ENCODE measurements at places on chromosomes 4 and X. TPM values are rescaled to one million over a fixed set of nuclear protein-coding genes. Genes with fewer than 3 reads are reported as not detected.

GRCh38 chrX:55130481-55130880 lies 41.7 kb downstream of the PAGE2 start:
- peaks cover 19% of the 10 kb centered on the region for H3K27me3 ChIP-seq
- no peak overlapping the region for H3K27ac ChIP-seq
- H3K4me3 ChIP-seq, result no peak overlapping the region

DNA sequence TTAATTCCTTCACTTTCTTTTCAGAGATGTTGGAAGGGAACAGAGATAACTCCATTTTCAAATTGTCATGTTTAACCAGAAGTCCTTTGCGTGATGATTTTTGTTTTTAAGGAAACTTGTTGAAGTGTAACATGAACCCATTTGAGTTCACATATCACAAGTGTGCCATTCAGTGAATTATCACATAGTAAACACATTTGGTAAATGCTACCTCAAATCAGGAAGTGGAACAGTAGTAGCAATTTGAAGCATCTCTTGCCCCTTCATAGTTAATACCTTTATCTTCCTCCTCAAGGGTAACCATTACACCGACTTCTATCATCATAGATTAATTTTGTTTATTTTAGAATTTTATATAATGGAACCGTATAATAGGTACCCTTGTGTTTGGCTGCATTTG lies 35.8 kb downstream of the KDM6A start:
- no peaks in the 10 kb centered on the region for H3K27me3 ChIP-seq
- no peaks in the 10 kb centered on the region for H3K36me3 ChIP-seq
- H3K4me3 ChIP-seq, result no peak overlapping the region

DNA sequence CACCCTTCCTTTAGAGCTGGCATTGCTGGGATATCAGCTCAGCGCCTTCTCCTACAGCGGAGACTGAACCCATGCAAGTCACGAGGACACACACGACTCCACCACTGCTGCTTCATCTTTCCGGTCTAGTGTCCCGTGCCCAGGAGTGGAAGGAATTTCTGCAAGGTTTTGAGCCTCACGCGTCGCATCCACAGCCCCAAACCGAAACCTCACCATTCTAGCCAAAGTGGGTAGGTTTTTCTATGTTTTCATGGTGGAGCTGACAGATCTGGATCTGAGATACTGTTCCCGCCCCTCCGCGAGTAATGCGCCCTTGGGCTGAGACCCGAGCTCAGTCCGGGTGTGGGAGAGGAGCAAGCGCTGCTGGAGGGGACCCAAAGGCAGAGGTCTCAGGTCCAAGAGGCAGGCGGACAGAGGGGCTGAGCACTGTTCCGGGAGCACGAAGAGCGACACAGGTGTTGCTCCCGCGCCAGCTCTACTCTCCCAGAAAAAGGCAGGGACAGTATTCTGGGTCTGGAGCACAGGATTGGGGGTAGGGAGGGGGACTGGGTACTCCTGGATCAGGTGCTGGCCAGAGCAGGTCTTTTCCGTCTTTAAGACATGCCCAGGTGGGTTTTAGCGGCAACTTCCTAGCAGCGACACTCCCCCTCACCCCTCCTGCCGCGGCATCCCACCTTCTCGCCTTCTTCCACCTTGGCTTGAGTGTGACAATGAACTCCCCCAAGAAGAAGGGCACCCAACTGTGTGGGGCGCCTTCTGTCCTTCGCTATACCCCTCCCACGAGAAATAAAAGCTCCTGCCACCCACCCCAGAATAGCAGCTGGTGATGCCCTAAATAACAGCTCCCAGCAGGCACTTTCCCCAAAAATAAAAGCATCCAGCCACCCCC lies 1.8 kb downstream of the EPHA5 start:
- peak; percentile 90 for DNase-seq
- H3K4me3 ChIP-seq, result peak overlapping the region; percentile 83
- peaks cover 22% of the 10 kb centered on the region for H3K4me1 ChIP-seq
- peaks cover 20% of the 10 kb centered on the region for H3K27me3 ChIP-seq

- no peak overlapping the region for H3K4me3 ChIP-seq
- no peaks in the 10 kb centered on the region for H3K36me3 ChIP-seq
- H3K27me3 ChIP-seq, result no peaks in the 10 kb centered on the region
- DNase-seq, result no peak
- peaks cover 4% of the 10 kb centered on the region for H3K4me1 ChIP-seq
These were observed 44.1 kb upstream of the CLDN24 start for GRCh38 chr4:183366206-183366835.

DNA sequence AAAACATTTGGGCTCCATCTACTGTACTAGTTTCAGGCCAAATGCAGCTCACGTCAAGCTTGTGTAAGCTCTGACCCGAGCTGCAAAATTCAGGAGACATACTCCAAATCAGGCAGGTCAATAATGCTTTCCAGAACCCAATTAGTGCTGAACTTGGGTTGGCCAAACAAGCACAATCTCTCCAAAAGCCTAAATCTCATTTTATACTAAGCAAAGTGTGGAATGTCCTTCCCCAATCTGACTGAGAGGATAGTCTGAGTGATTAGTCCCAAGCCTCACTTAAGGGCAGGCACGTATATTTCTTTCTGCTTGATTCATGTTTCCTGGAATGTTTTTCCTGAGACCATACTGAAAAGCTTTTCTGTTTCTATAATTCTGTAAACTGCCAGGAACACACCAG lies 79.9 kb downstream of the NKX6-1 start:
- no peak overlapping the region for H3K4me3 ChIP-seq
- H3K27ac ChIP-seq, result no peak overlapping the region
- no peaks in the 10 kb centered on the region for H3K36me3 ChIP-seq
- DNase-seq, result no peak
- no peaks in the 10 kb centered on the region for H3K4me1 ChIP-seq

- no peak overlapping the region for H3K4me3 ChIP-seq
- DNase-seq, result peak; percentile 88
- H3K27ac ChIP-seq, result no peak overlapping the region
- H3K36me3 ChIP-seq, result no peaks in the 10 kb centered on the region
These were observed 43.6 kb downstream of the TSC22D3 start for GRCh38 chrX:107731831-107732502.

DNA sequence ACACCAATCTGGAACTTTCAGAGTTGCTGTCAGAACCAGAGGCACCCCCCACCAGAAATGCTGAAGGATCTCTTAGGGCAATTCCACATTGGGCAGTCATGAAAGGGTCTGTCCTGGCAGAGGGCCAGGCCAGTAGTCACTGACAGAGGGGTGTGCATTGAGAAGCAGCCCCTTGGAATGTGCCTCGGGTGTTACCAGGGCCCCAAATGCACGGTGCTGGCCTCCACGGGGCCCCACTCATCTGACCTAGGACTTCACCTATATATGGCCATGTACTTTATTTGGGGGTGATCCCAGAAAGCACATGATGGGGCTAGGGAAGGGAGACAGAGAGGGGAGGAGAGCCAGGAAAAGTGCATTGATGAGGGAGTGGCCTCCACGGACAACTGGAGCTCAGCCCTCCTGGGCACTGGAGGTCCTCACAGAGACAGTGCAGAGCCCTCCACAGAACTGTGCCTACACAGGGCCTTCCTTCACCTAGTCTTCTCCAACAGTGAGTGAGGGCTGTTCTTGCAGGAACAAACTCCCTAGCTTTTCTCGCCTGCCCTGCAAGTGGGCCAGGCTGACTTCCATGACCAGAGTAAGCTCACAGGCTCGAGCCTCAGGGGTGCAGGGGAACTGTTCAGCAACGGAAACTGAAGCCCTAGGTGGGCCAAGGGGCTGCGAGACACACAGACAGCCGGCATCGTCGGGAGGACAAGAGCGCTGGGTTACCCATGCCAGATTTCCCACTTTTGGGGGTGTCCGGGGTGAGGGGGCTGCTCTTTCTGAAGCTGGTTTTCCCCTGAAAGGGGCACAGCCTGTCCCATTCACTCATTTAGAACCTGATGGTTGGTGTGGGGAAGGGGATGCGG lies 136.2 kb downstream of the HMX1 start:
- H3K27me3 ChIP-seq, result no peaks in the 10 kb centered on the region
- no peaks in the 10 kb centered on the region for H3K4me1 ChIP-seq
- no peaks in the 10 kb centered on the region for H3K36me3 ChIP-seq
- DNase-seq, result peak; percentile 71
- H3K4me3 ChIP-seq, result no peak overlapping the region

DNA sequence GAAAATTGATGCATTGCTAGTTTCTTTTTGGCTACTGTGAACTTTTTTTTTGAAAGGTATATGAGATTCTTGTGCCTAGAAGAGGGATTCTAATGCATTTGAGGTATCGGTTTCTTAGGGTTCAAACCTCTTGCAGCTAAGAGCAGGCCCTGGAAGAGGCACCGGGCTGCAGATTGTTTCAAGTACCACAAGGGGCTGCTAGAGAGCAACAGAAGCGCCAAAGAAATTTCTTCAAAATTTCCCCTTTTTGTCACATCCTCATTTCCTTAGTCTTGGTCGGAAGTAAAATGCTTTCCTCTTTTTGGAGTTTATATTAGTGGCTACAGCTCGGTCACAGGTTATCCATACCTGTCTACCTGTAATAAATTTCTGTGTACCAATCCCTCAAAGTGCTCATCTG lies 89.8 kb downstream of the PDGFRA start:
- H3K36me3 ChIP-seq, result no peaks in the 10 kb centered on the region
- H3K27ac ChIP-seq, result no peak overlapping the region
- no peak overlapping the region for H3K4me3 ChIP-seq
- H3K27me3 ChIP-seq, result no peaks in the 10 kb centered on the region
- DNase-seq, result no peak

- H3K27ac ChIP-seq, result no peak overlapping the region
- H3K27me3 ChIP-seq, result no peaks in the 10 kb centered on the region
- H3K4me3 ChIP-seq, result no peak overlapping the region
- no peak for DNase-seq
These were observed 74.8 kb upstream of the PASD1 start for GRCh38 chrX:151488677-151489076.

DNA sequence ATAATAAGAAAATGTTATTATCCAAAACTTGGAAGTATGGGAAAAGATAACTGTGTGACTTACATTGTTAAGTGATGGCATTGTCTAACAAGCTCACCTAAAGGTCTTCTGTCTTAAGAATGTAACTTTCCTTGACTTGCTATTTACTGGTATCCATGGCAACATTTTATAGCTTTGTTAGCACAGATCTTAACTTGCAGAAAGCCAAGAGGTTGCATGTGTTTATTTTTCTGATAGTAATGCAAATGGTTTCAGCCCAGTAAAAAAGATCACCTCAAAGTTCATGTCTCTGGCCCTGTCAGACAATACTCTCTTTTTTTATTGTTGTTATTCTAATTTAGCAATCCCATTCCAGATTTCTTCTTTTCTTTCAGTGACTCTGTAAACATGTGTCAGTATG lies 425.3 kb downstream of the SPRY1 start:
- H3K27ac ChIP-seq, result no peak overlapping the region
- no peaks in the 10 kb centered on the region for H3K27me3 ChIP-seq
- peaks cover 29% of the 10 kb centered on the region for H3K4me1 ChIP-seq
- H3K36me3 ChIP-seq, result no peaks in the 10 kb centered on the region

- peaks cover 36% of the 10 kb centered on the region for H3K4me1 ChIP-seq
- H3K27ac ChIP-seq, result no peak overlapping the region
These were observed 111.1 kb downstream of the ANXA3 start for GRCh38 chr4:78662658-78663057.

- H3K36me3 ChIP-seq, result no peaks in the 10 kb centered on the region
- no peak overlapping the region for H3K4me3 ChIP-seq
- no peaks in the 10 kb centered on the region for H3K27me3 ChIP-seq
- no peak overlapping the region for H3K27ac ChIP-seq
- DNase-seq, result no peak
These were observed 353.9 kb downstream of the AFF2 start for GRCh38 chrX:148854306-148854705.

Gene PRRG3
- total RNA-seq, result not detected

Gene POU4F2
- not detected for total RNA-seq
